ENCODE measurements at places on chromosomes 13 and 19. TPM values are rescaled to one million over a fixed set of nuclear protein-coding genes. Genes with fewer than 3 reads are reported as not detected.

GRCh38 chr19:54551950-54552912 is 21.4 kb upstream of the LILRA2 start:
- DNase-seq, result no peak
- H3K27me3 ChIP-seq, result no peaks in the 10 kb centered on the region
- H3K4me3 ChIP-seq, result no peak overlapping the region
- no peaks in the 10 kb centered on the region for H3K36me3 ChIP-seq
- H3K4me1 ChIP-seq, result no peaks in the 10 kb centered on the region
- no peak overlapping the region for H3K27ac ChIP-seq

DNA sequence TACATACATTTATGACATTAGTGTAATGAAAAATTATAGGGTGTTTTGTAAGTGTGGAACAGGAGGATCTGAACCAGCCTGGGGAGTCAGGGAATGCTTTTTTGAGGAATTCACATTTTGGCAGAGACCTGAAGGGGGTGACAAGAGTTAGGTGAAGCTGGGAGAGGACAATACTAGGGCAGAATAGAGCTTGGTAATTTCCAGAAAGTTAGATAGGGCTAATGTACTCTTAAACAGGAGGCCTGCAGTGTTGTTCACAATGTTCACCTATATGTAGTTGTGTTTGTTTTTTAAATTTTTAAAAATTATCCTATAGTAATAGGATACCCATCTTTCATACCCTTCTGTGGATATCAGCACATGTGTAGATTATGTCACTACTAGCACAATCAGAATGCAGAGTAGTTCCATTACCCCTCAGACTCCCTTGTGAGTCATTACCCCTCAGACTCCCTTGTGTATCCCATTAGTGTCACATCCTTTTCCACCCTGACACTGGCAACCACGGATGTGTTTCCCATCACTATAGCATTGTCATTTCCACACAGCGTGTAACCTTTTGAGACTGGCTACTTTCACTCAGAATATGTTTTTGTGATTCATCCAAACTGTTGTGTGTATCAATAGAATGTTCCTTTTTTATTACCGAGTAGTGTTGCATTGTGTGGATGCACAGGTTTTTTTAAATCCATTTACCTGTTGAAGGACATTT is 43.1 kb downstream of the PCCA start:
- peaks cover 12% of the 10 kb centered on the region for H3K4me1 ChIP-seq
- H3K4me3 ChIP-seq, result no peak overlapping the region
- no peaks in the 10 kb centered on the region for H3K36me3 ChIP-seq
- no peaks in the 10 kb centered on the region for H3K27me3 ChIP-seq
- no peak for DNase-seq

DNA sequence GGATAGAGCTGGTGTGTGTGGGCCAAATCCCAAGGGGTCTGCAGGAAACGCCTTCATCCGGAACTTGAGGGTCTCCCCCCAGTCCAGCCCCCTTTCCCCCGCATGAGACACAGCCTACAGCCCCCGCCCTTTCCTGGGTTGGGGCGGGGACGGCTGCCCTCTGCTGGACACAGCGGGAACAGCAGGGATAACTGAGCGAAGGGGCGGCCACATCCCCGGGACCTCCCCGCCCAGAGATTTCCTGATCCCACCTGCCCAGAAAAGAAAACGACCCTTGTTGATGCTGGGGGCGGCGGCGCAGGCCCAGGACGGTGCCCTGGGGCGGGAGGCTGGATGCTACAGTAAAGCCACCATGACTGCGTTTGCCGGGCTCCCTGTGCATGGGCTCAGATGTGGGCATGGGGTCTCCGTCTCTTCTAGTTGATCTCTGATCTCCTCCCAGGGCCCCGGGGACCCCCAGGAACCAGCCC is 14.2 kb downstream of the ONECUT3 start:
- no peaks in the 10 kb centered on the region for H3K4me1 ChIP-seq
- DNase-seq, result peak; percentile 77
- no peak overlapping the region for H3K4me3 ChIP-seq

DNA sequence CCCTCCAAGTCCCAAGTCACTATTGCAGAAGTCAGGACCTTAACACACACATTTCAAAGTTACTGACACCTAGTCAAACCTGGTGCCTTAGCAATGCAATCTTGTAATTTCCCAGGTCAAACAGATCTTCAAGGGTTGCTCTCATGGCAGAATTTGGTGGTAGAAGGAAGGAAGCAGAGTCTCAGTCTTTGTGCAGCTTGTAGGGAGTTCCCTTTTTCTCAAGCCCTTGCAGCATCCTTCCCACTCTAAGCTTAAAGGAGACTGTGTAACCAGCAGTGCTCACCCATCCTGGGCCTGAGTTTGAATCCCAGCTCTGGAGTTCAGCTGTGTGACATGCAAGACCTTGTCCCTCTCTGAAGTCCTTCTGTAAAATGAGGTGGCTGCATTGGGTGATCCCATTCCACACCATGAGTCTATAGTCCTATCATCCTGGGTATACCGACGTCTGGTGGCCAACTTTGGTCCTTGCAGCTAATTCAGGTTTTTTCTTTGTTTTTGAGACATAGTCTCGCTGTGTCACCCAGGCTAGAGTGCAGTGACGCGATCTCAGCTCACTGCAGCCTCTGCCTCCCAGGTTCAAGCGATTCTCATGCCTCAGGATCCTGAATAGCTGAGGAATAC is 9.8 kb downstream of the SIGLEC10 start:
- DNase-seq, result no peak
- no peaks in the 10 kb centered on the region for H3K36me3 ChIP-seq
- no peak overlapping the region for H3K4me3 ChIP-seq
- no peak overlapping the region for H3K27ac ChIP-seq
- H3K4me1 ChIP-seq, result no peaks in the 10 kb centered on the region

- no peak overlapping the region for H3K27ac ChIP-seq
- H3K36me3 ChIP-seq, result peaks cover 6% of the 10 kb centered on the region
- H3K27me3 ChIP-seq, result no peaks in the 10 kb centered on the region
- H3K4me1 ChIP-seq, result peaks cover 36% of the 10 kb centered on the region
- peak overlapping the region; percentile 89 for H3K4me3 ChIP-seq
- no peak for DNase-seq
Observed at GRCh38 chr19:12670159-12670928, 3.7 kb downstream of the WDR83 start.

DNA sequence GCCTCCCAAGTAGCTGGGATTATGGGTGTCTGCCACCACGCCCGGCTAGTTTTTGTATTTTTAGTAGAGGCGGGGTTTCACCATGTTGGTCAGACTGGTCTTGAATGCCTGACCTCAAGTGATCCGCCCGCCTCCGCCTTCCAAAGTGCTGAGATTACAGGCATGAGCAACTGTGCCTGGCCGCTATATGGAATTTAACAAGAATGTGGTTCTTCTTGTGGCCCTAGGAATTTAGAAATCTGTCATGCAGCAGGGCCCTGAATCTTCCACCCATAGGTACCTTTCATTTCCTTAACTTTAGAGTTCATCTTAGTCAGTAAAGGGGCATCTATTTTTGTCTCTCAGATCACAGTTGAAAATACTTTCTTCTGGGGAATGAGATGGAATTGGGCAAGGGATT is 25.6 kb upstream of the NDFIP2 start:
- no peak for DNase-seq
- H3K27me3 ChIP-seq, result no peaks in the 10 kb centered on the region
- H3K36me3 ChIP-seq, result no peaks in the 10 kb centered on the region
- H3K4me3 ChIP-seq, result no peak overlapping the region
- no peaks in the 10 kb centered on the region for H3K4me1 ChIP-seq
- no peak overlapping the region for H3K27ac ChIP-seq

GRCh38 chr19:40458597-40458974 is 7.0 kb downstream of the BLVRB start:
- no peak overlapping the region for H3K27ac ChIP-seq
- H3K4me1 ChIP-seq, result no peaks in the 10 kb centered on the region
- H3K27me3 ChIP-seq, result no peaks in the 10 kb centered on the region
- peaks cover 14% of the 10 kb centered on the region for H3K36me3 ChIP-seq

DNA sequence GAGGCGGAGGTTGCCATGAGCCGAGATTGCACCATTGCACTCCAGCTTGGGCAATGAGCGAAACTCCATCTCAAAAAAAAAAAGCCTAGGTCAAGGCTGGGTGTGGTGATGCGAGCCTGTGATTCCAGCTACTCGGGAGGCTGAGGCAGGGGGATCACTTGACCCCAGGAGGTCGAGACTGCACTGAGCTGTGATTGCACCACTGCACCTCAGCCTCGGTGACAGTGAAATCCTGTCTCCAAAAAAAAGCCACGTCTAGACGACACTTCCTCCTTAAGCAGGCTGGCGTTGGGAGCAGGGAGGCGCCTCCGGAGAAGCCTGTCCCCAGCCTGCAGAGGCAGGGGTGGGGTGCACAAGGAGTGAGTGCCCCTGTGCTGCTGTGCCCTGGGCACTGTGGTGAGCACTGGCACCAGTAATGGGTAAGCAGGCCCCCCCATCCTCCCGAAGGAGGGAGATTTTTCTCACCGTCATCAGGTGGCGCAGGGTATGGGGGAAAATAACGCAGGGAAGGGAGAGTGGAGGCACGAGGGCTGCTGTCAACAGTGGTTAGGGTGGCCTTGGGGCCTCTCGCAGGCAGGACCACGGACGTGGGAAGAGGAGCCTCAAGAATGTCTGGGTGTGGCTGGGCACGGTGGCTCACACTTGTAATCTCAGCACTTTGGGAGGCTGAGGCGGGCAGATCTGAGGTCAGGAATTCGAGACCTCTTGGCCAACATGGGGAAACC is 706 bp downstream of the P2RY11 start:
- H3K27me3 ChIP-seq, result no peaks in the 10 kb centered on the region
- H3K27ac ChIP-seq, result no peak overlapping the region
- no peak for DNase-seq
- no peaks in the 10 kb centered on the region for H3K4me1 ChIP-seq
- H3K36me3 ChIP-seq, result peaks cover 67% of the 10 kb centered on the region

DNA sequence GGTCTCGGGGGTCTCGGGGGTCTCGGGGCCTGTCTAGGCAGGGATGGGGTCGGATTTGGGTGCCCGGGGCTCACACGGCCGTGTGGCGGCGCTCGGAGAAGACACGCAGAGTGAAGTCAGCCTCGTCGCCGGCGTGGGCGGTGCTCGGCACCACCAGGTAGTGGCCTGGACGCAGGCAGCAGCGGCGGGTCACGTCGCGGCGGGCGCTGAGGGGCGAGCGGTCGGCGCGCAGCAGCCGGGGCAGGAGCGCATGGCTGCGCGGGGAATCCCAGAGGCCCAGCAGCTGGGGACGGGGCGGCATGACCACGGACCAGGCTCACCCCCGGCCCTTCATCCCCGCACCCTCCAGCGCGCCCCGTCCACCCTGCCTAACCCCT is 8.2 kb downstream of the CAPN12 start:
- H3K27ac ChIP-seq, result peak overlapping the region; percentile 62
- H3K4me1 ChIP-seq, result peaks cover 3% of the 10 kb centered on the region
- no peak overlapping the region for H3K4me3 ChIP-seq

RAB20 gene
- 31.0 TPM for total RNA-seq

TRIM28 gene
- total RNA-seq, result 157 TPM

IGFL3 gene
- not detected for total RNA-seq

GRCh38 chr19:2240881-2241760 is 4.5 kb downstream of the SF3A2 start:
- H3K27ac ChIP-seq, result no peak overlapping the region
- peaks cover 15% of the 10 kb centered on the region for H3K36me3 ChIP-seq
- no peaks in the 10 kb centered on the region for H3K27me3 ChIP-seq

- H3K27me3 ChIP-seq, result no peaks in the 10 kb centered on the region
- no peak for DNase-seq
- H3K36me3 ChIP-seq, result no peaks in the 10 kb centered on the region
- no peak overlapping the region for H3K4me3 ChIP-seq
- no peak overlapping the region for H3K27ac ChIP-seq
Observed at GRCh38 chr13:33403807-33404362, 118.3 kb upstream of the STARD13 start.

DNA sequence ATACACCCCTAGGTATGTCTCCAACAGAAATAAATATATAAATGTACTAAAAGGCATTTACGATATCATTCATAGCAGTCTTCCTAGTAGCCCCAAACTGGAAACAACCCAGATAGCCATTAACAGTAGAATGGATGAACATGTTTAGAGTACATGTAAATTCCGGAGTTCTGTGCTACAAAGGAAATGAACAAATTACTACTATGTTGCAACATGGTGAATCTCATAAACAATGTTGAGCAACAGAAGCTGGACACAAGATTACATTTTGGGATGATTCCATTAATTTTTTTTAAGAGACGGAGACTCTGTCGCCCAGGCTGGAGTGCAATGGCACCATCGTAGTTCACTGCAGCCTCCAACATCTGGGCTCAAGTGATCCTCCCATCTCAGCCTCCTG is 5.9 kb upstream of the SLC7A10 start:
- no peak overlapping the region for H3K27ac ChIP-seq
- H3K4me1 ChIP-seq, result no peaks in the 10 kb centered on the region
- H3K36me3 ChIP-seq, result no peaks in the 10 kb centered on the region
- DNase-seq, result no peak

SHISA7 gene
- total RNA-seq, result not detected

DNA sequence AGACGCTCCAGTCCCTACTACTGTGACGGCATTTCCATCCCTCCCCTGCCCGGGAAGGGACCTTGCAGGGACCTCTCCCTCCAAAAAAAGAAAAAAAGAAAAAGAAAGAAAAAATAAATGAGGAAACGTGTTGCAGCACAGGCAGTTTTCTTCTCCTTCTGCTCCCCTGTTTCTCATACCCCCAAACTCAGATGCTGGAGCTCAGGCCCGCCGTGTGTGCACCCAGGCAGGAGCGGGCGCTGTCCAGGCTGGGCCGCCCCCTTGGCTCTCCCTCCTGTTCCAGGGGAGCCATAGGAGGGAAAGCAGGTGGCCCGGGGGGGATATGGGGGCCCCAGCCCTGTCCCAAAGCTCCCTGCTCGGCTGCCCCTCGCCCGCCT is 5.8 kb downstream of the YIPF2 start:
- peaks cover 9% of the 10 kb centered on the region for H3K36me3 ChIP-seq
- DNase-seq, result no peak
- peaks cover 2% of the 10 kb centered on the region for H3K4me1 ChIP-seq
- H3K27me3 ChIP-seq, result no peaks in the 10 kb centered on the region

- no peak overlapping the region for H3K27ac ChIP-seq
- H3K27me3 ChIP-seq, result no peaks in the 10 kb centered on the region
- no peaks in the 10 kb centered on the region for H3K4me1 ChIP-seq
Observed at GRCh38 chr13:95387733-95388207, 86.5 kb upstream of the ABCC4 start.

GRCh38 chr13:110546926-110547325 is 14.6 kb downstream of the RAB20 start:
- no peak overlapping the region for H3K4me3 ChIP-seq
- H3K27me3 ChIP-seq, result no peaks in the 10 kb centered on the region
- H3K4me1 ChIP-seq, result peaks cover 3% of the 10 kb centered on the region
- peaks cover 3% of the 10 kb centered on the region for H3K36me3 ChIP-seq
- DNase-seq, result no peak

ADGRE2 gene
- total RNA-seq, result 5.3 TPM

GRCh38 chr13:114199954-114200353 is 20.9 kb downstream of the CFAP97D2 start:
- DNase-seq, result no peak
- H3K27me3 ChIP-seq, result no peaks in the 10 kb centered on the region
- no peaks in the 10 kb centered on the region for H3K4me1 ChIP-seq
- no peak overlapping the region for H3K4me3 ChIP-seq

- no peak overlapping the region for H3K27ac ChIP-seq
- DNase-seq, result no peak
- H3K4me1 ChIP-seq, result peaks cover 7% of the 10 kb centered on the region
- H3K4me3 ChIP-seq, result no peak overlapping the region
- no peaks in the 10 kb centered on the region for H3K27me3 ChIP-seq
Observed at GRCh38 chr13:70585109-70585508, 476.9 kb upstream of the KLHL1 start.

GRCh38 chr19:16531380-16531669 is 10.9 kb downstream of the CHERP start:
- H3K27me3 ChIP-seq, result no peaks in the 10 kb centered on the region
- H3K4me1 ChIP-seq, result peaks cover 15% of the 10 kb centered on the region
- peaks cover 69% of the 10 kb centered on the region for H3K36me3 ChIP-seq

GRCh38 chr13:105740739-105741138 is 794.7 kb downstream of the EFNB2 start:
- no peak overlapping the region for H3K27ac ChIP-seq
- no peaks in the 10 kb centered on the region for H3K4me1 ChIP-seq
- H3K27me3 ChIP-seq, result no peaks in the 10 kb centered on the region
- DNase-seq, result no peak
- H3K4me3 ChIP-seq, result no peak overlapping the region
